Activated CD4-positive, alpha-beta T cell treated with anti-CD3 and anti-CD28 coated beads, Interleukin-2, amount 10 ng/mL, durations not matched to agents 7 days and 5 days (primary cell): ENCODE measurements at places on chromosomes 12 and 14. TPM values are rescaled to one million over a fixed set of nuclear protein-coding genes. Genes with fewer than 3 reads are reported as not detected.

RASSF9 gene
- not detected for total RNA-seq

- no peak for DNase-seq
Measured at GRCh38 chr14:93712079-93712837, 76.0 kb downstream of the PRIMA1 start.

GRCh38 chr12:119694111-119694510, 26.2 kb downstream of the PRKAB1 start:
- DNase-seq = no peak

DNA sequence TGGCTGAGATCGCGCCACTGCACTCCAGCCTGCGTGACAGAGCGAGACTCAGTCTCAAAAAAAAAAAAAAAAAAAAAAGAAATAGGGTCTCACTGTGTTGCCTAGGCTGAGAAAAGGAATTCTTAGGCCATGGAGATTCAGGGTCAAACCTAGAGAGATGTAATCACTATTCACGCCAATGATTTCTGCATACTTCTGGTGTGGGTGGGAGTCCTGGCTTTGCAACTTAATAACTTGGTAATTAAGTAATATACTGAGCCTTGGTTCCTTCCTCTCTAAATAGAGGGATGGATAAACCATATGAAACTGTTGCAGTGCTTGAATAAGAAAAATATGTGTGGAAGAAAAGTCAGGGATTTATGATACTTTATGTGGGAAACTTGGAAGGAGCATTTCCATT, 2.7 kb downstream of the ZNF410 start:
- DNase-seq = no peak

GRCh38 chr12:131511391-131511802, 199.5 kb upstream of the SFSWAP start:
- DNase-seq = peak; percentile 57

DNA sequence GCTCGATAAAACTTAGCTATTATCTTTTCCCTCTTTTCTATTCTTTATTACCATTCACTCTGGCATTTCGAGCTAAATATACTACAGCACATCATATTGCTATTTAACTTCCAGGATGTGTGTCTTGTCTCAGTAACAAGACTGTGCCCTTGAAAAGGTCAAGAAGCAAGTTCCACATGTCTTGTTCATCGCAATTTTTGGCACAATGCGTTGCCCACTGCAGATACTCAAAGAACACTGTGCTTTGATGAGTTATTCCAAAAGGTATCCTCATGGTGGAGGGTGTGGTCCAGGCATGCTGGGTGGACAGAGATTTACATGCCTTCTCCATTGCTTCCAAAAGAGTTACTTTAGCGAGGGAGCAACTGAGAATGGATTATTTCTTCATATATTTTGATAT, 6.6 kb downstream of the E2F7 start:
- no peak for DNase-seq

DNA sequence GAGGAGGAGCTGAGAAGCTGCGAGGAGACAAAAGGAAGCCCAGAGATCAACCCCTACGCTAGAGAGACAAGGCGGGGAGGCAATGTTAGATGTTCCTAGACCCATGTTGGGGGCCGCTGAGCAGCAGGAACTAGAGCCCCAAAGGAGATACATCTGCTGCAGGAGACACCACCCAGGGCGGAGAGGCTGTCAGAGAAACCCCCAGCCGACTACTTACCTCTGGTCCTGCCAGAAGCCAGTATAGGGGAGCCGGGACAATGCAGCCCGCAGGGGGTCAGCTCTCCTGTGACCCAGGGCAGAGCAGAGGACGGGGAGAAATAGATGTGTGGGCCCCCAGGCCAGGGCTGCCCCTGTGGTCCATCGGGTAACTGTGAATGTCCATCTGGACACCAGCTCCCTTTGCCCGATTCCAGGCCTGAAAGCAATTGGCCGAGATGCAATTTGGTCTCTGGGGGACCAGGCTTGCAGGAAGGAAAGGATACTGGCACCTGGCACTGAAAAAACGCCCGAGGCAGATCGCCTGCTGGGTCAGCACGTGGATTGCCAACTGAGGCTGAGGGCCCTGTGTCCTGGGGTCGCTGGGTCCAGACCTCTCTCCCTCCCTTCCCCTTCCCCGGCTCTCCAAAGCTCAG, 34.9 kb downstream of the SYNE3 start:
- DNase-seq = no peak

- no peak for DNase-seq
Measured at GRCh38 chr14:90562652-90563051, 165.8 kb downstream of the CALM1 start.

GRCh38 chr12:21827083-21827482, 52.6 kb upstream of the KCNJ8 start:
- DNase-seq = no peak

DNA sequence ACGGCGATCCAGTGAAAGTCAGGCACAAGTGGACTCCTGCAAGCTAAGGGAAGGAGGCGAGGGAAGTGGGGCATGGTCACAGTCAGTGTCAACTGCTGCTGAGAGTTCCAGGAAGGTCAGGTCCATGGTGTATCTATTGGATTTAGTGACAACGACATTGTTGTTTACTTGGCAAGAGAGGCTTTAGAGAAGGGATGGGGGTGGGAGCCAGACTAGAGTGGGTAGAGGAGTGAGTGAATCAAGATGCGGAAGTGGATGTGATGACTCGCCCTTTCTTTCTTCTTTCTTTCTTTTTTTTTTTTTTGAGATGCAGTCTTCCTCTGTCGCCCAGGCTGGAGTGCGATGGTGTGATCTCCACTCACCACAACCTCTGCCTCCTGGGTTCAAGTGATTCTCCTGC, 12.5 kb downstream of the P2RX7 start:
- peak; percentile 19 for DNase-seq

GRCh38 chr14:54267172-54267571, 129.6 kb upstream of the CDKN3 start:
- DNase-seq = no peak

GRCh38 chr12:20096430-20096829, 271.9 kb upstream of the PDE3A start:
- DNase-seq = no peak

DNA sequence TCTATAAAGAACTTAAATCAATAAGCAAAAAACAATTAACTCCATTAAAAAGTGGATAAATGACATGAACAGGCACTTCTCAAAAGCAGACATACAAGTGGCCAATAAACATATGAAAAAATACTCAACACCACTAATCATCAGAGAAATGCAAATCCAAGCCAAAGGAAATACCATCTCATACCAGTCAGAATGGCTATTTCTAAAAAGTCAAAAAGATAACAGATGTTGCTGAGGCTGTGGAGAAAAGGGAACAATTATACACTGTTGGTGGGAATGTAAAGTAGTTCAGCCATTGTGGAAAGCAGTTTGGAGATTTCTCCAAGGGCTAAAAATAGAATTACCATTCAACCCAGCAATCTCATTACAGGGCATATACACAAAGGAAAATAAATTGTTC, 234.5 kb upstream of the PLXNC1 start:
- DNase-seq = no peak

DNA sequence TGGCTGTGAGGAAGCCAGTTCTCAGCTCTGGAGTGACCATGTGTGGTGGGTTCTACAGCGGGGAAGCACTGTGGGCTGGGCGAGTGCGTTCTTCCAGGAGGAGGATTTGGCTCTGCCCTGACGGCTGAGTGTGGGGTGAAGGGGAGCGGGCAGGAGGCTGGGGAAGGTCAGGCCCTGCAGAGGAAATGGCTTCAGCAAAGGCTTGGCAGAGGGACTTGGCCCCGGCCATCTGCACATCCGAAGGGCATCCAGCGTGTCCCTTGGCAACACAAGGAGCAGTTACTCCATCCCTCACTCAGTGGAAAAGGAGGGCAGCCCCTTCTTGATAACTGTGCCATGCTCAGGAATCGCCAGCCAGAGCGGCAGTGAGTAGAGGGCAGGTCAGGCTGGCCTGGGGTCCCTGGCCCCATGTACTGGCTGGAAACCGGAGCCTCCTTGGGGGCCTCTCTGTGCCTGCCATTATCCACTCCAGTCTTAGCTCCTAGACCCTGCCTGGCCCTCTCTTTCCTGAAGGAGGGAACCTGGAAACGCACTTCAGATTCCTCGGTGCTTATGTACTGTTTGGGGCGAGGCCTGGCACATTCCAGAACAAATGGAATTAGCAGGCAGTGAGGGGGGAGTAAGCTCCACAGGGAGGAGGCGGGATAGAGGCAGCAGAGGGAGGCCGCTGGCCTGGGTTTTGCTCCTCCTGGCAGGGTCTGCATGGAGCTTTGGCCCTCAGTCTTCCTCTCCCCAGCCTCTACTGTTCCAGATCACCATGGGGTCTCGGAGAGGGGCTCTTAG, 133.6 kb upstream of the NCOR2 start:
- DNase-seq = no peak
